ENCODE measurements at places on chromosomes 12 and 14.

- no peak for DNase-seq
Observed at GRCh38 chr12:58503731-58504130, 416.6 kb downstream of the LRIG3 start.

- DNase-seq, result peak; percentile 58
Observed at GRCh38 chr14:50045039-50045711, 71.2 kb downstream of the VCPKMT start.

DNA sequence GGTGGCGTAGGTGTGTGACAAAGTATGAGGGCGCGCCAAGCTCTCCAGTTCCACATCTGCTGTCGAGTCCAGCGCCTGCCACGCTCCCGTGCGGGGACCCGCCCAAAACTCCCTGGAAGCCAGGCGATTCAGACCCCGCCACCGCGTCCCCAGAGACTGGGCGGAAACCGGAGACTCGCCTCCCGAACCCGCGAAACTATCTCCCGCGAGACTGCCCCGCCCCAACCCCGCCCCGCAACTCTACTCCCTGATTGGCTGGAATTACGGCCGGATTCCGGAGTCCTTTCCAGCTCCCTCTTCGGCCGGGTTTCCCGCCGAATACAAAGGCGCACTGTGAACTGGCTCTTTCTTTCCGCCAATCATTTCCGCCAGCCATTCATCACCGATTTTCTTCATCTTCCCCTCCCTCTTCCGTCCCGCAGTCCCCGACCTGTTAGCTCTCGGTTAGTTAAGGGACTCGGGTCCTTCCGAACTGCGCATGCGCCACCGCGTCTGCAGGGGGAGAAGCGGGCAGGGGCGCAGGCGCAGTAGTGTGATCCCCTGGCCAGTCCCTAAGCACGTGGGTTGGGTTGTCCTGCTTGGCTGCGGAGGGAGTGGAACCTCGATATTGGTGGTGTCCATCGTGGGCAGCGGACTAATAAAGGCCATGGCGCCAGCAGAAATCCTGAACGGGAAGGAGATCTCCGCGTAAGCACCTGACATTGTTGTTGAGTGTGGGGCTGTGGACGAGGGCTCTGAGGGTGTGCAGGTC lies at the start of gene MTHFD1:
MTHFD1 (plus strand) TSS at position 572 of the 751 bp plus-strand sequence; CDS start at position 647, 75 bp downstream.
- peak; percentile 95 for DNase-seq

GRCh38 chr12:106897082-106897481 lies 58.6 kb upstream of the TMEM263 start:
- DNase-seq, result no peak

GRCh38 chr14:61644834-61645233 lies 50.5 kb upstream of the HIF1A start:
- no peak for DNase-seq

DNA sequence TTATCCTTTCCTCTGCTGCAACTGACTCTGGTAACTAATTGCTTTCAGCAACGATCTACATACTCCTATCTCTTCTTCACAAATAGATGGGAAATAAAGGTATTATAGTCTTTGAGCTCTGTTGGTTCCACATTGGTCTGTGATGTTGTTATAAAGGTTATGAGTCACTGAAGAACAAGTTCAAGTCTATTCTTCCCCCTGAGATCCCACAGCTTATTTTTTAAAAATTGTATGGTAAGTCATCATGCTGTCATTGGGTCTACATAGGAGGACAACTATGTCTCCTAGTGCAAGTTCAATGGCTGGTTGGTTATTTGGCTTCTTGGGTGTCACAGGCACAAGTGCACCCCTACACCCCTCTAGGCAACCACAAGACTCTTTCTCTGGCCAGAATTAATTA lies 49.6 kb upstream of the PTCSC3 start:
- DNase-seq, result no peak

- DNase-seq, result no peak
Observed at GRCh38 chr14:47438650-47439140, 236.7 kb downstream of the MDGA2 start.

GRCh38 chr12:5328669-5329517 lies 103.0 kb upstream of the NTF3 start:
- no peak for DNase-seq

- no peak for DNase-seq
Observed at GRCh38 chr14:84976805-84977204, 553.1 kb upstream of the FLRT2 start.

- DNase-seq, result no peak
Observed at GRCh38 chr14:95477411-95478269, 38.8 kb downstream of the SYNE3 start.

DNA sequence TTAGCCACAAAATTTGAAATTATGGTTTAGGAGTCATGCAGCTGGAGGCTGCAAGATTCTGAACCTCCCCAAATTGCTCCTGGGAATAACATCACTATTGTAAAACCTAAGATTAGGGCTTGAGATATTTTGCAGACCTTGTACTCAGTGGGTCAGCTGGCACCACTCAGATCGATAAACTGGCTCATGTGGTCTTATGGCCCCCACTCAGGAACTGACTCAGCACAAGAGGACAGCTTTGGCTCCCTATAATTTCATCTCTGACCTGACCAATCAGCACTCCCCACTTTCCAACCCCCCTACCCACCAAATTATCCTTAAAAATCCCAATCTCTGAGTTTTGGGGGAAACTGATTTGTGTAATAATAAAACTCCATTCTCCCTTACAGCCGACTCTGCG lies 161.6 kb downstream of the BRMS1L start:
- no peak for DNase-seq

- no peak for DNase-seq
Observed at GRCh38 chr12:104426926-104427546, 29.7 kb upstream of the CHST11 start.

DNA sequence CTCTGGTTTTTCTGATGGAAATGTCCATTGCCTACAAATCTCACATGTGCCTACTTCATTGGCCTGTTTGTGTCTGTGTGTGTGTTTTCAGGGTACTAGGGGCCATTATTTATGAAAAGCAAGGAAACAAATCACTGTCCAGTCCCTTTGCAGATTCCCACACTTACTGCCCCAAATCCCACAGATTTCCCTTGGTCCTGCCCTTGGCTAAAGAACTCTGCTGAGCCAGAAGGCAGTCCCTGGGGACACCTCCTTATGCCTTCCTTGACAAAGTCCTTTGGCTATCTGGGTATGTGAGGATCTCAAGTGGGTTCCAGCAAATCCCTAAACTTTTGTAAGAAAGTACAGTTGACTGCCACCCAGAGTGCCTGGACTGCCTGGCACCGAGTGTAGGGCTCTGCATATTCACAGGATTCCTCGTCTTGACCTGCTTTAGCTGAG lies 388.1 kb downstream of the BCAT1 start:
- DNase-seq, result no peak

- DNase-seq, result no peak
Observed at GRCh38 chr14:36835128-36835527, 173.5 kb downstream of the PAX9 start.

GRCh38 chr12:122964439-122965257 lies 1.6 kb downstream of the ABCB9 start:
- no peak for DNase-seq

DNA sequence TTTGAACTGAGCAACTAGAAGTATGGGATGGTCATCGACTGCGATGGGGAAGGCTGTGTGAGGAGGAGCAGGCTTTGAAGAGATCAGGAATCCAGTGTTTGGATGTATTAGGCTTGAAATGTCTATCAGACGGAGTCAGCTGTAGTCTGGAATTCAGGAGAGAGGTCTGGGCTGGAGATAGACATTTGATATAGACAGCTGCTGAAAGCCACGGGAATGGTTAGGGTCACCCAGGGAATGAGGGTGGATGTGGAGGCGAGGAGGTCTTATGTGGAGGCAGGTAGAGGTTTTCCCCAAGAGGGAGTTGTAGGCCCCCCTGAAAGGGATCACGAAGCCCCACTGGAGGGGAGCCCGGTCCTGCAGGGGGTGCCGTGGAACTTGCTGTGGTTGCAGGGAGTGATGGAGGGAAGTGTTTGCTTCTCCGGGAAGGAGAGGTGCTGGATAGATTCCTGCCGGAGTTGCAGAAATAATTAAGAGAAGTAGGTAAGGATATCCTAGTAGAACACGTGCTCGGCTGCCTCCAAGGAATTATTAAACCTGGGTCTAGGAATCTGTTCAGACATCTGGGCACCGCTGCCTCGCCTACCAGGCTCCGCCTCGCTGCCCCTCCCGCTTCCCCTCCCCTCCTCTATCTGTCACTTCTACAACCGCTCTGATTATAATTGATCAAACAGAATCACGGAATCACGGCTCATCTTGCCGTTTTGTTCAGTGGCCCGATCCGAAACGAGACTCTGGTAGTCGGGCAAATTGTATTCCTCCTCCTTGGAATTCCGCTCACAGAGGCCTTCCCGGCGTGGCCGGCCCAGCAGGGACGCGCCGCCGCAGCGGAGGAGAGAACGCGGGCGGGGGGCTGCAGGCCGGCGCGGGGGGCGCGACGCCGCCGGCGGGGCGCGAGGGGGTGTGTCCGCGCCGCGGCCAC lies 826 bp upstream of the CACNA1C start:
- DNase-seq, result no peak

DNA sequence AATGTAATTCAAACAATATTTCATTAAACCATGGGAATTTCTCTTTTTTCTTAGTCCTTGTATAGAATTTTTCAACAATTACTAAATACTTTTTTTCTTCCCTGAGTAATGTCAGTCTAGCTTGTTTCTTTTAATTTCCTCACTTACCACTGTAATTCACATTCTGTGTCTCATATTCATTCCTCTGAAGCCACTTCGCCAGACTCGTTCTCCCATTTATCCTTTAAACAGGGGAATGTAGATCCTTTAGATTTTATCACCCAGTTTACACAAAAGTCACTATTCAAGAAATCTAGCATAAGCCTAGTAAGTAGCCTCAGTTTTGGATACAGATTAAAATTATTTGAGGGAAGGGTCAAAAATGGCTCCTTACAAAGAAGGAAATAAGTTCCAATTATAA lies 6.8 kb downstream of the USP15 start:
- DNase-seq, result no peak

DNA sequence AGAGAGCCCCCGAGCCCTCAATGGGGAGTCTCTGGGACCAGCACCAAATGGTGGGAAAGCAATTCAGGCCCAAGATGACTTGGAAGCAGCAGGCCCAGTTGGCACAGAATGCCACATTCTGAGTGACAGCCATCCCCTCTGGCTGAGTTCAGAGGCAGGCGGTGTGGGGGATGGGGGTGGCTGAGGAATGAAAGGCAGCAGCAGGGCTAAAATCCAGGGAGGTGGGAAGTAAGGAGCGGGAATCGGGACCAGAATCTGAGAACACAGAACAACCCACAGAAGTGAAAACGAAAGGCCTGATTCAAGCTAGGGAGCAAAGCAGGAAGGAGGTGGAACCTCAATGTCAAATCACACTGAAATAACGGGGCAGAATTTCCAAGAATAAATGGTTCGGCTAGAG lies 171.2 kb downstream of the CALM1 start:
- DNase-seq, result no peak

- DNase-seq, result no peak
Observed at GRCh38 chr12:65500091-65500900, 221.8 kb downstream of the MSRB3 start.

GRCh38 chr12:69056743-69057515 lies 124.0 kb upstream of the CPM start:
- DNase-seq, result no peak

DNA sequence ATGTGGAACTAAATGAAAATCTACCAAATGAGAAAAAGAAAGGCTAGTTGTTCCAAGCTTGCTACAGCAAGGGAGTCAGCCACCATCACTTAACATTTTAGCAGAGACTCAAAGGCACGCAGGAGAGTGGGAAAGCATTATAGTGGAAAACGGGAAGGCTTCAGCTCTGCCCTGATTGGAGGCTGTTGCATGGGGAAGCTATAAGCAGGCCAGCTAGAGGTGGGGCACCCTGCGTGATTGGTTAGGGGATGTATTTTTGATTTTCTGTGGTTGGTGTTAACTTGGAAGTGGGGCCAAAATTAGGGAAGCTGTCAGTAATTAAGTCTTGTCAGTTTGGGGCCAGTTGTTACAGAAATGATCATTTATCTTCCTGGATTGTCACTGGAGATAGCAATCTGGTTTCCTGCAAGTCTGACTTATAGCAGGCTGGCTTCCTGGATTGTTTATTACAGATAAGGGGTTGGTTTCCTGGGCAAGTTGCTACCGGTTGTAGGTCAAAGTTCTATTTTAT lies 93.9 kb downstream of the FAR2 start:
- no peak for DNase-seq

DNA sequence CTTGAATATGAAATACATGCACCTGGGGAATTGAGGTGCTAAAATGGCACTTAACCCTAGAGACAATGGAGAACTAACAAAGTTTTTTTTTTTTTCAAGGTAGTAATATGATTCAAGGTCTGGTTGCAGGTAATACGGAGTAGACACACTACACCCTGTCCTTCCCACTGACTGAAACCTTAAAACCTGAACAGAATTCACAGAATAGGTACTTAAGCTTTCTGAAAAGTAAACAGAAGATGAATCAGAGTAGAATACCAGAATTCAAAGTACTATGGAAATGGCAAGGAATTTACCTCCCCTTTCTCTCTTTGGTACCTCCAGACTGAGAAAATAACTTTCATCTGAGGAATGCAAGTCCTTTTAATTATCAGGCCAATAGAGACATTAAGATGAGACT lies 87.2 kb downstream of the PAPLN start:
- no peak for DNase-seq

DNA sequence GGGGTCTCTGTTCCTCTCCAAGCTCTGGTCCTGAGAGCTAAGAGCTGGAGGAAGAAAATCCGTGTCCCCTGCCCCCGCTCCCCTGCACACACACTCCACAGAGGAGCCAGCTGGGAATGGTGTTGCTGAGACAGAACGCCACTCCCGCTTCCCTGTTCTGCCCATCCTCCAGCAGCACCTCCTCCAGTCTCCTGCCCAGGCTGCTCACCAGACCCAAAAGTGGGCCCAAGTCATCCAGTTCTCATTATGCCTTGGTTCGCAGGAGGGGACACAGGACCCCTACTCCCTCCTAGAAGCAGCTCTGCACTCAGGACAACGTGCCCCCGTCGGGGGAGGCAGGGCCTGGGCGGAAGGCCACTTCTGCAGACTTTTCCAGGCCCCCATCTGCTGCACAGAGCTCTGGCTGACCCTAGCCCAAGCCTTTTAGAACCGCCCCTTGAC lies 830 bp upstream of the TRMT61A start:
- DNase-seq, result no peak

DNA sequence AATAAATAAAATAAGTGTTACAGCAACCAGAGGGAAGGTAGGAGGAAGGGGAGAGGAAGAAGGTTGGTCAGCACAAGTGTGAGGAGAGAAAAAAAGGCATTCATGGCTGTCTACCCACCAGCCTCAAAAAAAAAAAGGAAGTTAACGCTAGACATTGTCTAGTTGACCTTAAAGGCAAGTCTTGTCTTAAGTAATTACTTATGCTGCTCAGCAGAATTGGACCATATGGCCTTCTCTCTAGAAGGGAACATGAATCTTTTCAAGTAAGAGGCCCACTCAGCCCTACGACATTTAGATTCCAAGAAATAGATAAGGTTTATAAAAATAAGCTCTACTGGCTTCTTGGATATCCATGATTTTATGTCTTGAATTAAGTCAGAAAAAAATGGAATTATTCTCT lies 172.7 kb downstream of the ETNK1 start:
- no peak for DNase-seq

Data from activated gamma-delta T cell treated with anti-CD3 and anti-CD28 coated beads, Interleukin-2, amount 50 U/mL, for 16 hours (primary cell).